ENCODE measurements at places on chromosomes 1 and 21. TPM values are rescaled to one million over a fixed set of nuclear protein-coding genes. Genes with fewer than 3 reads are reported as not detected.

The SELP gene
- total RNA-seq, result 0.13 TPM

The FAAH gene
- 0.64 TPM for total RNA-seq

GRCh38 chr1:203340112-203340790, 10.7 kb downstream of the FMOD start:
- DNase-seq, result peak; percentile 83

DNA sequence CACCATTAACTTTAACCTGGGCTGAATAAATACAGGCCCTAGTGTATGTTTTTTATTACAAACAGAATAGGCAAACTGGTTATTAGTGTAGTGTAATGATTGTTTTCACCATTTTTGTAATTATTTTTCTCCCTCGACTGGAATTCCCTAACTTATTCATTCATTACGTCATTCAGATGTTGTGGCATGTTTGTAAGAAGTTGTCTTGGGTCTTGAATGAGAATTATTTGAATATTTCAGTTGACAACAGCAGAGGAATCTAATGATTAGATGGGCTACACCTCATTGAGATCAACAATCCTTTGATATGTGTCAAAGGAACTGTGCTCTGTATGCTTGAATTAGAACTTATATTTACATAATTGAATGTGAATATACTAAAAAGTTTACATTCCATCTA, 12.8 kb downstream of the XCL1 start:
- DNase-seq, result no peak

GRCh38 chr1:42173961-42174735, 9.6 kb upstream of the GUCA2A start:
- no peak for DNase-seq

The BRINP3 gene
- not detected for total RNA-seq

The OR2L3 gene
- total RNA-seq, result not detected

The IGSF9 gene
- not detected for total RNA-seq

GRCh38 chr1:155226910-155227260, 18.4 kb downstream of the MTX1 start:
- no peak for DNase-seq

DNA sequence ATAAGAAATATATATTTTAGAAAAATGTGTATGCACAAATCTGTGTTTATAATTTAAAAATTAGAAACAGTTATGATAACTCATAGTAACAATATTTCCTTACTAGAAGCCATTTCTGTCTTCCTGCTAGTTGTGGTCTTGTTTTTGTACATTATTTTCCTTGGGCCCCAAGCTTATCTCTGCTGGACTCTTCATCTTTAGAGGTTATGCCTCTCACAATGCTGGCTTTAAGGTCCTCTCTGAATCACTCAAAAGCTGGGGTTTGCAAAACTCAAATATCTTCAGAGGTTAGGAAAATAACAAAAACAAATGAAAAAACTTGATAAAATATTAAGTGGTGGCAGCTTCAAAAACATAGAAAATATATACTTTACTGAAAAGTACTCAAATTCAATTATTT, 133.8 kb downstream of the PTPRC start:
- no peak for DNase-seq

DNA sequence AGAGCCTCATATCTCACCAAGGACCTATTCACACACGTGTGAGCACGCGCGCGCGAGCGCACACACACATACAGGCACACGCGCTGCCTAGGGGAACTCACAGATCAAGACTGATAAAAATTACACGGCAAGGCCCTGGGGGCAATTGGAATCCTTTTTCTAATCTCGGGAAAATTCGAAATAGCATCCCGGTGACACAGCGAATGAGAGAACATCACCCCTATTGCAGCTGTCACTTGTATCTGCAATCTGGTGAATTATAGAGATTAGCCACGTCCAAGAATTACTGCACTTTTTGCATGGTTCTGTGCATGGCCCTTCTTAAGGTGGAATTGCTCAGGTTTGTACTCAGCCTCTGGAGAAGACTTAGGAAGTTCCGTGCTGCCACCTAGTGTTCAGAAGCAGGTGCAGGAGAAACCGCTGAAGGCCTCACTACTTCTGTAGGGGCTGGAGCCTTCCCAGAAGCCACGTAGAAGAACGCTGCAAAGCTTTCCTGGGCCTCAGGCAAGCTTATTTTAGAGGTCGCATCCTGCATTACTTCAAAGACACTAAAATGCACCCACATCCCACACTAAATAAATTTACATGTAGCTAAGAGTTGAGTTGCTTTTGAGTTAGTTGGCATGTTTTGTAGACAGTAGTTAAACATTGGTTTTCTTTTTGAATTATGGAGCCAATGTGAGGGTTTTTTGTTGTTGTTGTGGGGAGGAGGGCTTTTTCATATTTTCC, 229.2 kb upstream of the CAMK1G start:
- peak; percentile 76 for DNase-seq

DNA sequence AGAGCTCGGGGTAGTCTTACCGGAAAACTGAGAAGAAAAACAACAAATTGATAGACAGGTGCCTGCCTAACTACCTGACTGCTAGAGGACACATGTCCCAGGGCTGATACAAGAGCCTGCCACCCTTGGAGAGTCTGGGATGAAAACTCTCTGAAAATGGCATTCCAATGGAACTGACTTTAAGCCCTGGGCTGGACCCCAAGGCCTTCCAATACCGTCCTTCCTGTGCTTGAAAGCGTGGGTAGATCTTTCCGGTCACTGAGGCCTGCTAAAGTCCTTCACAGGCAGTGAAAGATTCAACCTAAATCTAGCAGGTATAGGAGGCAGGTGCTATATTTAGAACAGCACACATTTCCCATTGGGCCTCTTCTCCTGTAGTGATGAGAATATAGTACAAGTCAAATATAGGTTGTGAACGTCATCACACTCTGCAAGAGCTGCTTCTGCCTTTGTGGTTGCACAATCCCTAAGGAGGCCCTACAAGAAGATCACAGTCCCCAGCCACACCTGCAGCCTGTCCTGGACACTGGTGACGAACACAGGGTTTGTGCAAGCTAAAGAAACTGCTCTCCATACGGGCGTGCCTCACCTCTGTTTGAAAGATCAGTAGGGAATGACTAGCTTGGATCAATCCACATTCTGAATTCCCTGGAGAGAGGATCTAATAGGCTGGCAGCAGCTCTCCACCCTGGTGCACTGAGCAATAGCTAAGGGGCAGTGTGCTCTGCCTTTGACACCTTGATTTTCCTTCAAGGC, 876 bp upstream of the CHML start:
- DNase-seq, result no peak

DNA sequence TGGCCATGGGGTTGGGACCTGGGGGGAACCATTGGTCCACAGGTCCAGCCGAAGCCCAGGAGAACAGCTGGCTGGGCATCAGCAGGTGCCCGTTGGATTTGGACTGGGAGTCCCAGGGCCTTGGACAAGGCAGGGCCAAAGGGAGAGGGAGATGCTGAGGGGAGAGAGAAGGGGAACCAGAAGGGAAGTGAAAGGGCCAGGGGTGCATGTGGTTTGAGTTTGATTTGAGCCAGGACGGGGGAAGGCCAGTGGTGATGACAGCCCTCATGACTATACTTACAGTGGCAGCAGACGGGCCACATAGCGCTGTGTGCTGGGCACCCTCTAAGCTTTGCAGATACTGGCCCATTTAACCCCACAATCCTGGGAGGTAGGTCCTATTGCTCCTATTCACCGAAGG, 18.8 kb downstream of the AGRN start:
- DNase-seq, result no peak

The CDC7 gene
- total RNA-seq, result 2.4 TPM

The CYP4A11 gene
- total RNA-seq, result not detected

The TARDBP gene
- total RNA-seq, result 93.4 TPM

The FMO2 gene
- total RNA-seq, result not detected

DNA sequence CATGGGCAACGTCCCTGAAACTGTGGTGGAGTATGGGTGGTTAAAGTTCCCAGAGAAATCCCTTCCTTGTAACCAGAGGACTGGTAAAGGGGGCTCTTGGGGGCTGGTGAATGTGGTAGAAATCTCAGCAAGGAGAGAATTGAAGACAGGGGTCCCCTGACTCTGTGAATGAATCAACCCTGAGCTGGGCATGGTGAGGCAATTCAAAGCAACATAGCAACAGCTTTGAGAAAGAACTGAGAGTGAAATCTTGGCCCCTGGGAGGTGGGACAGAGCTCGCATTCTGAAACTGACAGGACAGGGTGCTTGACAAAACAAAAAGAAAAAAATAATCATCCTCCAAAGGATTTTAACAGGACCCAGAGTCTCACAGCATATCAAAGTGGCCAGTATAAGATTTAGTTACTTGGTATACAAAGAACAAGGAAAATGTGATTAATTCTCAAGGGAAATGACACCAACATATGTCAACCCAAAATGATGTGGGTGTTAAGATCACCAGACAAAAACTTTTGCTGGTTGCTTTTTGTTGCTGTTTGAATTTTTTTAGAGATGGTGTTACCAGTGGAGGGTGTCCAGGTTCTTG, 11.7 kb upstream of the SUMO3 start:
- no peak for DNase-seq

The TPTE gene
- not detected for total RNA-seq

GRCh38 chr1:20684050-20684620, 23.0 kb upstream of the DDOST start:
- no peak for DNase-seq

The TMEM51 gene
- total RNA-seq, result 13.4 TPM

The KCNH1 gene
- total RNA-seq, result not detected

- DNase-seq, result no peak
Observed at GRCh38 chr1:4308806-4309205, 345.6 kb upstream of the AJAP1 start.

DNA sequence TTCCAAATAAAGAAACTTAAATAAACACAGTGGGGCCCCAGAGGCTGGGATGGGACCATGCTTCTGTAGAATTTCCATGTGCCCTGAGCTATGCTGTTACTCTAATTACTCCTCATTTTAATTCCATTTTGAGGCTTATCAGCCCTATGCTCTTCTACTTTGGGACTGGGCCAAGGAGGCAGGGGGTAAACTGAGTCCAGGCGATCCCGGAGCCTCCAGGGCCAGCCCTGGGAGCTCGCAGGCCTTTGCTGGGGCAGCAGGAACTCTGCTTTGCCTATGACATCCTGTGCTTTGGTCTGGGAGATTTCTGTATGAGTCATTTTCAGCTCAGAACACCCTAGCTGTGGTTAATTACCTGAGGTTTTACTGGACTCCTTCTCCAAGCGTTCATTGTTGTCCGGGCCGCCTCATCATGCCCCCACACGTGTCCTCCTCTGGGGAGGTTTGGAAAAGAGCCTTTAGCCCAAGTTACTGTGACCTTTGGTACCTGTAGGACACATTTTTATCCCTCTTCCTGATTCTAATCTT, 95.7 kb downstream of the RHOU start:
- DNase-seq, result peak; percentile 47

DNA sequence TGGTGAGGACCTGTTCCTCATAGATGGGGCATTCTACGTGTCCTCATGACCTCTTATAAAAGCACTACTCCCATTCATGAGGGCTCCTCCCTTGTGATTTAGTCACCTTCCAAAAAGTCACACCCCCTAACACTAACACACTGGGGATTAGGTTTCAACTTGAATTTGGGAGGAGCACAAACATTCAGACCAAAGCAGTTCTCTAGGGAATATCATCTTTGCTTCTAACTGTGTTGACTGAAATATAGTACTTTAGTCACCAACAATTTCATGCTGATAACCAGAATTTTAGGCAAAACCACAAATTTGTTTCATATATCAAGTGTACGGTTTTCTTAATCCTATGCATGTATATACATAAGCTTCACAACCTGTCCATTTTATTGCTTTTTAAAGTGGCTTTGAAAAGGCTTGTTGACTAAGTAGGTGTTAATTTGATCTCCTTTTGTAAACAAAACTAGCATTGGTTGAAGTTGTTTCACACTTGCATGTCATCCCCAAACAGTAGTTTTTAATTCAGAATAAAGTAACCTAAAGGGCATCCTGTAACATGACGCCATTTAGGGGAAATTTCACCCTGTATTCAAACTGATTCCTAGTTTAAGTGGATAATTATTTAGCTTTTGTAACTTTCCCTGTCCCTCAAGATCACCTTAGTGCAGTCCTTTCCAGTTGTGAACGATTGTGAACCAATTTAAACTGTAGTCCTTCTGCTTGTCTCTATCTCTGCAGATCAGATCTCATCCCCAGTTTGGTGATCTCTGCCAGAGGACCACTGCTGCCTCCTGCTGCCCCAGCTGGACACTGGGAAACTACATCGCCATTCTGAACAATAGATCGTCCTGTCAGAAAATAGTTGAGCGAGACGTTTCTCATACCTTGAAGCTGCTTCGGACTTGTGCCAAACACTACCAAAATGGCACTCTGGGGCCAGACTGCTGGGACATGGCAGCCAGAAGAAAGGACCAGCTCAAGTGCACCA, 141.1 kb downstream of the TLR5 start:
- DNase-seq, result no peak

- DNase-seq, result no peak
Observed at GRCh38 chr21:44896561-44897286, 23.2 kb upstream of the PTTG1IP start.

DNA sequence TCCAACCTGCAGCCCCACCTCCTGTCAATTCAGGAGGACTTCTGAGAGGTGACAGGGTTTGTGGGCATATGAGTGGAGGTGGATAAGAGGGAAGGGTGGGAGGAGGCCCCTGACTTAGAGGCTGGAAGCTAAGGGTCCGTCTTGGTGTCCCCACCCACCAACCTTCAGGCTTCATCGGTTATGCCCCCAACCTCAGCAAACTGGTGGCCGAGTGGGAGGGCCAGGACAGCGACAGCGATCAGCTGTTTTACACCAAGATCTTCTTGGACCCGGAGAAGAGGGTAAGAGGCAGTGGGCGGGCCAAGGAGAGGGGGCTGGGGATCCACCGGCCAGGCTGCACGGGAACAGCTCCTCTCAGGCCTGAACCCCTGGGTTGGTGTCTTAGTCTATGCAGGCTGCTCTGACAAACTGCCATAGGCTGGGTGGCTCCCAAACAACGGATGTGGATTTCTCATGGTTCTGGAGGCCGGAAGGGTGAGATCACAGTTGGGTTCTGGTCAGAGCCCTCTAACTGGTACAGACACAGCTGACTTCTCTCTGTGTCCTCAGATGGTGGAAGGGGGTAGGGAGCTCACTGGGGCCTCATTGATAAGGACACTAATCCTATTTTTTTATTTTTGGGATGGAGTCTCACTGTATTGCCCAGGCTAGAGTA, 18.1 kb downstream of the PLOD1 start:
- no peak for DNase-seq

The S100A5 gene
- total RNA-seq, result not detected

DNA sequence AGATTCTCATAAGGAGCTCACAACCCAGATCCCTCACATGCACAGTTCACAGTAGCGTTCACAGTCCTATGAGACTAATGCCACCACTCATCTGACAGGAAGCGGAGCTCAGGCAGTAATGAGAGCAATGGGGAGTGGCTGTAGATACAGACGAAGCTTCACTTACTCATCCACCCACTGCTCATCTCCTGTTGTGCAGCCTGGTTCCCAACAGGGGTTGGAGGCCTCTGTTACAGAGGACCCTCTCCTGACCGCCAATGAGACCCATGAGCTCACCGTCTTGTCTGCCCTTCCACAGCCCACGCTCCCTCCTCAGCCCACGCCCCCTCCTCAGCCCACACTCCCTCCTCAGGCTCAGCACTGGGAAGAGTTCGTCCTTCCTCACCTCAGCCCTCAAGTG, 39.6 kb downstream of the RSPH1 start:
- DNase-seq, result no peak

DNA sequence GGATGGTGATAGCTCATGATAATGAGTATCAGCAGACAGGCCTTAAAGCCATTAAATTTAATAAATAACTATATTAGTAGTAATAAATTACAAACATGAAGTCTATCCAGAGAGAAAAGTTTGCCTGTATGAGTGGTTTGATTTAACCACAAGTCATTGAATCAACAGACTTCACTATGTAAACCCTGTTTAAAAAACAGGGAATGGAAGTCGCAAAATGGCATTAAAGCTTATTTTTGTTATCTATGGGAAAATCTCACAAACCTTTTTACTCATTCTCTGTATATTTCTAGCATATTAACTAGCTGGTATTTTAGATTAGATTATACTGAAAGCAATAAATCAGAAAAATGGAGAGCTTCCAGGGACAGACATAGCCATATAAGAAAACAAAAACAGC, 45.3 kb downstream of the SASS6 start:
- no peak for DNase-seq
